Urinary bladder (tissue), 4 donors: ENCODE measurements at places on chromosomes 7 and 10.

DNA sequence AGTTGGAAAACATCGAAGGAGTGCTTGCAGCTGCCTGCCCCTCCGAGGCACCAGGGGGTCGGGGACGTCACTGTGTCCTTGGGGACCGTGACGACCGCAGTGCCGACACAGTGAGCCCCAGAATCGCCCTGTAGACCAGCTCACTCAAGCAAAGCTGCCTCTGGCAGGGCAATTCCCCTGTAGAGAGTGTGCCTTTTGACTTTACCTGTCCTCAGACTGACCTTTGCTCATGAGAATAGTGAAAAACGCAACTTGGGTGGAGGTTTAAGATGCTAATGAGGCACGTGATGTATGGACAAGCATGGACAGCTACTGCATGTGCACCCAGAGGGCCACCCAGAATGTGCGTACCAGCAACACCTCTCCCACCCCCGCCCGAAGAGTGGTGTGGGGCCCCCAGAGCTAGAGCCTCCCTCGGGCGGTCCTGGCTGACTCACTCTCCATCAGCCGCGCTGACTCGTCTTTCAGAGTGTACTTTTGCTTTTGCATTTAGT, 271.9 kb downstream of the ADARB2 start:
- DNase-seq: no peak

GRCh38 chr7:139777948-139778841, at the start of gene HIPK2:
Gene HIPK2, minus strand, starts transcription at chr7:139777998. Its CDS starts 375 bp downstream, at chr7:139777623.
- DNase-seq: peak; percentile 59

- no peak for DNase-seq
Observed at GRCh38 chr7:140122965-140123364, 53.8 kb downstream of the KDM7A start.

GRCh38 chr10:98745645-98746044, 298.9 kb upstream of the HPS1 start:
- DNase-seq: no peak

DNA sequence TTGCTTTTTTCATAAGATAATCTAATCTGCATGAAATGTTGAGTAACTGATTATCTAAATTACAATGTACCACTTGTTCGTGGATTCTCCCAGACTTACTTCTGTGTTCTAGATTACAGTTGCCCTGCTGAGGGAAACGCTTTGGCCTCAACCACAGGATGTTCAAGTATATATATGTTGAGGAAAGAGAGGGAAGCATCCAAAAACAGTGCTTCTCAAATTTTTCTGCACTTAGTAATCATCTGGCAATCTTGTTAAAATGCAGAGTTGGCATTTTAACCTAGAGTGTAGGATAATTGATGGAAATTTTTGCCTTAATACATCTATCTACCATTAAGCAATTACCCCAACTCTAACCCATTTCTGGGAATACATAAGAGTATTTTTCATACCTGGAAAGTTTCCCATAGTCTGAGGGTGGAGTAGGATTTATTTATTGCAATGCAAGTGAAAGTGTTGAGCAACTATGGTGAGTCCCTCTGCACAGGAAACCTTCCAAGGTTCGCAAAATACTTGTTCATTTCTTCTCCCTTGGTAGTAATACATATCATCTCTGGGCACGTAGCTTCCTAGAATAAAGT, 59.6 kb upstream of the C1GALT1 start:
- no peak for DNase-seq

DNA sequence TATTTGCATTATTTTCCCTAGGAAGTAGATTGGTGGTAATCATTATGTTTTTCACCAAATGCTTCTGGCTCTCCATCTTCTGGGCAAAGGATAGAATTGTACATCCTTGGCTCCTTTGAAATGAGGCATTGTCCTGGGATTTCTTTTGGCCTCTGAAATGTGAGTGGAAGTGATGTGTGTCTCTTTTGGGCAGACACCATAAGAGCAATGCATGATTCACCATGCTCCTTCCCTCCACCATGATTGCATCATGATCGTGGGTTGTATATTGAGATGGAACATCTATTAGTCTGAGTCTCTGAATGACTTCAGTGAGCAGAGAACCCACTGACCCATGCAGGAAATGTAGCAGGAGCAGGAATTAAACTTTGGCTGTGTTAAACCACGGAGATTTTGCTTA, 49.2 kb downstream of the ADRA2A start:
- no peak for DNase-seq

- DNase-seq: no peak
Observed at GRCh38 chr7:105765846-105766245, 110.6 kb downstream of the ATXN7L1 start.

DNA sequence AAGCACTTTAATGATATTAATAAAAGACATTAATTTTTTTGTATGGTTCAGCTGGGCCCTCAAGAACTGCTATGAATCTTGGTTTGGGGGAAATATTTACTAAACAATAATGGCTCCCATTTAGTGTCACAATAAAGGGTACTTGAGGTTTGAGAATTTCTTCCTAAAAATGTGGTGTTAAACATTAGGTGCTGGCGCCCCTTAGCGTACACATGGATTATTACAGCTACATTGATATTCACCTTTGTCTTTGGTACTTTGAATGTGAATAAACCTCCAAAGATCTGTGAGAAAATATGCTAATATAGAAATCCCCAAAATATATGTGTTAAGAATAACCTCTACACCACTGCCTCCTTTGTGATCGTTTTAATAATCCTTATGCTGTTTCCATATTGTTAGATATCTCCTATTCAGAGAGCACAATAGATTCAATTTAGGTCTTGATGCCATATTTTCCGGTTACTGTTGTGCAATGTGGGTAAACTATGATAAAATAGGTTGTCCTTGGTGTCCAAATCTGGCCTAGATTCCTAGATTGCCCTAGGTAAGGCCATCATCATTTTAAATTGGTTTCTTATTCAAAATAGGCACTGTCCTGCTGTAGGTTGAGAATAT, 161.8 kb upstream of the CACNA2D1 start:
- no peak for DNase-seq

- DNase-seq: no peak
Observed at GRCh38 chr7:111172564-111173257, 81.8 kb downstream of the LRRN3 start.

DNA sequence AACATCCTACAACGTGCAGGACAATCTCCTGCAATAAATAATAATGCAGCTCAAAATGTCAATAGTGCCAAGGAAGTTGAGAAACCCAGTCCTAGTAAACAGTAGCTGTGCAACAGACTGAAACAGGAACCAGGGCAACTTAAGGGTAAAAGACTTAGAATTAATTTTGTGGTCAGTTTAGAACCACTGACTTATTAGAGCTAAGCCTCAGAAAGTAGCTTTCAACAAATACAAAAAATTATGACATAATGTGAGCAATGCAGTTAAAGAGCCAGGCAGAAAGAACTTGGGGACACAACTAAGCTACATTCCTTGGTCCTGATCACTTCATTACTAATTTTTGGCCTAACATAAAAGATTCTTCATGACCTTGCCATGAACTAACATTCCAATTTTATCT, 195.4 kb downstream of the MACC1 start:
- DNase-seq: no peak

- peak; percentile 67 for DNase-seq
Observed at GRCh38 chr7:101099969-101100781, 14.9 kb downstream of the TRIM56 start.

DNA sequence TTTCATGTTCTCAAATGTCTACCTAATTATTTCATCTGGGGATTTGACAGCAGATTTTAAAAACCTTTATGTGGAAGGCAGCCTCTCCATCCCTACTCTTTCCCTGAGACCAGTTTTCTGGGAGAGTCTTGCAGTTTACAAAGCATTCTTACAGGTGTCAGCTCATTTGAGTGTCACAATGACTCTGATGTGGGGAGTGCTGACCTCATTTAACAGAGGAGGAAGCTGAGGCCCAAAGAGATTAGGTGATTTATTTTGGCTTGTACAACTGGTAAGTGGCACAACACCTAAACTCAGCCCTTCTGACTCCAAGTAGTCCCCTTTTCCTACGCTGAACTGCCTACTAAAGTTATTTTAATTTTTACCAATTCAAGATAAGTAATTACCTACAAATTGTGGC, 33.3 kb upstream of the MAT1A start:
- no peak for DNase-seq

DNA sequence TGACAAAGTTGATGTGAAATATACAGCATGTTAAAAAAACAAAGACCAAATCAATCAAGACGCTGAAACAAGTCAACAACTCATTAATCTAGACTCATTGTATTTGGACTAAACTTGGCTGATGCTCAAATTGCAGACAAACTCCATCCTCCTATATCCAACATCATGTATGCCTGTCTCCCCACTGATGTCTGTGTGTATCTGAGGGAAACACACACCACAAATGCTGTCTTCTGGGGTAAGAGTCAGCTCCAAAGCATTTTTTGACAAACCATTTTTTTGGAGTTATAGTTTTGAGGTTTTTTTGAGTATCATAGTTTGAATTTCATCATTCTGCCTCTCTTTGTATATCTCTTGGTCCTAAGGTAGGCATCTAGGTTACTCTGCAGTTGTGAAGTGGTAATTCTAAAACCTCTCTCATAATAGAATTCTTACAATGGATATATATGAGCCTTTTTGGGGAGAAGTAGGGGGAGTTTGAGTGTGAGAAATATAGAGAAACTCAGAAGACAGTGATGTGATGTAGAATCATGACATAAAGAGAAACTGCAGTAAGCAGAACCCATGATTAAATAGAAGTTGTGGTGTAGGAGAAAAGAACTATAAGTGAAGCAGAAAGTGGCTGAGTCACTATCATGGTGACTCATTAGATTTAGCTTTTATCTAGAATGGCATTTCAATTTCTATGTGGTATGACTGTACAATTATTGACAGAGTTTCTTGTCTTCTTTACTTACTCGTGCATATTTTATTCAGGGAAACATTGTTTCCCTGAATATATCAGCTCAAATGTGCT, 1531.1 kb upstream of the LRRTM3 start:
- DNase-seq: no peak

- DNase-seq: no peak
Observed at GRCh38 chr10:94075506-94075905, 81.8 kb downstream of the PLCE1 start.

DNA sequence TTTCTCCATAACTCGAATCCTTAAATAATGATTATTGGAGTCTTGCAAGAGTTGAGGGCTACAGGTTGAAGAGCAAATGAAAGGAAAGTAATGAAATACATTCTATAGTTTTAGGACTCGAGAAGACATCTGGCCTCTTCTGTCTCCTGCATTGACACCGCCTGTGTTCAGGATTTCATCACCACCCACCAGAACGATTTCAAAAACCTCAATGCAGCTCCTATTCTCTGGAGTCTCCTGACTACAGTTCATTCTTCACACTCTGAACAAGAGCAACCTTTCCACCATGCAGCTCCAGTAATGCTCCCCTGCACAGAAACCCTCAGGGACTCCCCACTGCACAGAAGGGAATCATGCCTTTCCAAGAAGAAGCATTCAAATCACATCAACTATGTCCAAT, 5.5 kb downstream of the IL15RA start:
- DNase-seq: no peak

GRCh38 chr10:69459101-69459790, 8.0 kb downstream of the TSPAN15 start:
- no peak for DNase-seq

DNA sequence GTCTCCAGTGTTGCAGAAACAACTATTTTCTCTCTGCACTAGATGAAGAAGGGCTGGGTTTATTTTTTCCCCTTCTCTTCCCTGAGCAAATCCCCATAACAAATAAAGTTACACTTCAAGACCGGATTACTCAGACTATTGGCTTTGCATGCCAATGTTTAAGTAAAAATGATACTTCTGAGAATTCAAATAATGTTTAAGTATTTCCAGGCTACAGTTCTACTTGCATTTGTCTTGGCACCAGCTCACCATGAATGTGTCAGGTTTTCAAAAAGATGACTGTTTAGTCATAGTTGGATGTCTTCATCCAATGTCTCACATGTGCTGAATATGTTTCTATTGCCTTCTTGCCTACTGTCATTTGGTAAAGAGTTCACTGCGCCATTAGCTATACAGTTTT, 912.6 kb downstream of the GATA3 start:
- no peak for DNase-seq

- DNase-seq: no peak
Observed at GRCh38 chr10:3748484-3748883, 36.5 kb downstream of the KLF6 start.

DNA sequence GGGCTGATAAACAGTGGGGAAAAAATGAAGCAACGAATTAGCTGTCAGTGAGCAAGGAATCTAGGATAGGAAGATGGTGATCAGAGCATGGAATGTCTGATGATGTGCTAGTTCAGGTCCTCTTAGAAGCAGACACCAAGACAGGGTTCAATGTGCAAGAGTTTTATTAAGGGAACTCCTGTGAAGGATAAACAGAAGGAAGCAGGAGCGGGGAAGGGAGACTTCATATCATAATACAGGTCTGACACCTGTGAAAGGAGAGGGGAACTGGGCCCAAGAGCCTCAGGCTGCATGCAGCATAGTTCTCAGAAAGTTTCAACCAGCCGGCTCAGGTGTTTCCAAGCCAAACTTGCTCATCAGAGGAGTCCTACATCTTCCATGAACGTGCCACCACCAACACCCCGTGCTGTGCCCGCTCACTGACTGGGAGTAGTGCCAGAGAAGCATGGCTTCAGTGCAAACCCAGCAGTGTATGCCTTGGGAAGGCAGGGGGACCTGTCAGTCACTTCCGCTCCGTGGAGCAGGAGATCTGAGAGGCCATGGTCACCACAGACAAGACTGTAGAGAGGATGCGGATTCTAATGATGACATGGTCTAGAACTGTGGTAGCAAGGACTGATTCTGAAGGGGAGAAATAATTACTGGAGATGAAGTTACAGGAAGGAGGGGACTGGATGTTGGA, 45.8 kb downstream of the ZNF800 start:
- DNase-seq: no peak

DNA sequence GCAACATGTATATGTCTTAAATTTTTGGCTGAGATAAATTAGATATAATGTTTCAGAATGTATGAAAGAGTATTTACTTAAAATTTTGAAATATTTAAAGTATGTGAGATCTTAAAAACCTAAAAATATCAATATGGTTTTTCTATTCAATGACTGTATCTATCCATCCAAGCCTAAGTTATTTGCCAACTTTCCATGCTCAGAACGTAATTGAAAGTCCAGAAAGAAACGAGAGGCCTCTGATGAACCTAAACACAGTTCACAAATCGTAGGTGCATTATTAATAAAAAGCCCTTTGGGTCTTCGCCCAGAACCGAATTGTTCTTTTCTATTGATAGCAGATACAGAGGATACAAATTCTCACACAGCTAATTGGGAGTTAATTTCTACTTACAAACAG, 6.5 kb downstream of the SVIL start:
- DNase-seq: no peak

DNA sequence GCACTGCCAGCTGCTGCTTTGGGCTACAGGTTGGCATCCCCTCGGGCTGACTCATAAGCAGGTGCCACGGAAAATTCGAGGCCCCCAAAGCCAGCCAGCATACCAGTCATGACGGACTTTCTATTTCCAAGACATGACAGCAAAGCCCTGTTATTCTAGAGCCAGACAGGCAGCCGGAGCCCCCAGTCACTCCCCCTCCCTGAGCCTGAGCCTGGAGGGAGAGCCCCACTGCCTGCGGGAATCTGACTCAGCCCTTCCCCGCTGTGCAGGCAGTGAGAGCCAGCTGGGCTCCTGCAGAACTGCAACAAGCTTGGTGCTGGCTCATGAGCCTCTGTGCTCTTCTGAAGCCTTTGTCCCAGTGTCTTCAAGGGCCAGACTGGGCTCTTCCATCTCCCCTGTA, 15.8 kb downstream of the BTBD16 start:
- no peak for DNase-seq

- DNase-seq: no peak
Observed at GRCh38 chr10:44201656-44202055, 183.2 kb downstream of the CXCL12 start.
